Activated CD4-positive, alpha-beta T cell treated with anti-CD3 and anti-CD28 coated beads, Interleukin-2, amount 10 ng/mL, durations not matched to agents 7 days and 5 days (primary cell): ENCODE measurements at places on chromosomes 12 and 14. TPM values are rescaled to one million over a fixed set of nuclear protein-coding genes. Genes with fewer than 3 reads are reported as not detected.

DNA sequence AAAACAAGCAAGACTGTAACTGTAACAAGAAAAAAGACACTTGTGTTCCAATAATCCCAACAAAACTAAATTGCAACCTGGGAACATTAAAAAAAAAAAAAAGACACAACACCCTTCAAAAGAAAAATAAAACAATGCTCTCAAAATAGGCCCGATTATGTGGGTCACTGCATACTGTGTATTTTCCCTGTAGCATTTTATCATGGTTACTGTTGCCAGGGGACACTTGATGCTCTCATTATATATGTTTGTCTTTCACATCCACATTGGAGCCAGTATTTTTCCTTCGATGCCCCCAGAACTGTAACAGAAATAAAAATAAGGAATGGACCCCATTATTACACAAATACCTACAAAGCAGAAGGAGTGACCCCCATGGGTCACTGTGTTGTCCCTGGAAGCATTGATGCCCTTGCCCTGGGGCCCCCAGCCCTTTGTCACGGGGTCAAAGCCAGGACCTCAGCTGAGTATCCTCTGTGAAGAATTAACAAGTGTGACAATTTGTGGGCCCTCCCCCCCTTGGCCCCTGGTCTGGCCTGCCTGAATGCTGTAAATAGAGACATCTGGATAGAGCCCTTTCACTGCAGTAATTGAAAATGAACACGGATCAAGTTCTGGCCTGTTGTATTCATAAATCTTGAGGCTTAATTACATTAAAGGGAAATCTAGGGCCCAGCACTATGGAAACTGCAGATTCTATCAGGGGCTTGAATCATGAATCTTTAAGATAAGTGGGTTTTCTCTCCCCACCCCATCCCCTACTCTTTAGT lies 72.8 kb downstream of the C12orf42 start:
- no peaks in the 10 kb centered on the region for H3K27me3 ChIP-seq
- H3K27ac ChIP-seq = no peak overlapping the region
- peaks cover 2% of the 10 kb centered on the region for H3K36me3 ChIP-seq
- DNase-seq = no peak

GRCh38 chr14:41604721-41605531 lies 1.8 kb upstream of the LRFN5 start:
- no peak for DNase-seq
- peaks cover 63% of the 10 kb centered on the region for H3K27me3 ChIP-seq
- H3K36me3 ChIP-seq = no peaks in the 10 kb centered on the region
- no peak overlapping the region for H3K4me3 ChIP-seq
- no peak overlapping the region for H3K27ac ChIP-seq

DNA sequence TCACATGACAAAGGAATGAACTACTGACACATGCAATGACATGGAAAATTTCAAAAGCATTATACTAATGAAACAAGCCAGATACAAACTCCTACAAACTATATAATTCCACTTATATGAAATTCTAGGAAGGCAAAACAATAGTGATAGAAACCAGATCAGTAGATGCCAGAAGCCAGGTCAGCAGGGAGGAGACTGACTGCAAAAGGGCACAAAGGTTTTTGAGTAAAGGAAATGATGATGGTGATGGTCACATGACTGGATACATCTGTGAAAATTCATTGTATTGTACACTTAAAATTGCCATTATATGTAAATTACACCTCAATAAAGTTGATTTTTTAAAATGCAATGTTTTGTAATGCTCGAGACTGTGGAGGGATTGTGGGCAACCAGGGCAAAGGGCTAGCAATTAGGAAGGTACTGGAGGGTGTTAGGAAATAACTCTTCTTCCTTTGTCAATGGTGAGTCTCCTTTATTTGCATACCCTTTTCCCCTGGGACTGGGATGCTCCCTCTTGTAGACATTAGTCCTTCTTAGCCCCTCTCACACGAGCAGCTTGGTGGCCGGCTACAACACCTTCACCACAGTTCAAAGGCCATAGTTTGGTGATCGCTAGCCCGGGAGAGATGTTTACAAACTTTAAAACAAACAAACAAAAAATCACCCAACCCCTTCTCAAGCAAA lies 6.7 kb upstream of the PRPF40B start:
- H3K4me3 ChIP-seq = no peak overlapping the region
- H3K4me1 ChIP-seq = peaks cover 21% of the 10 kb centered on the region
- H3K36me3 ChIP-seq = peaks cover 1% of the 10 kb centered on the region
- DNase-seq = no peak
- no peak overlapping the region for H3K27ac ChIP-seq
- peaks cover 33% of the 10 kb centered on the region for H3K27me3 ChIP-seq

DNA sequence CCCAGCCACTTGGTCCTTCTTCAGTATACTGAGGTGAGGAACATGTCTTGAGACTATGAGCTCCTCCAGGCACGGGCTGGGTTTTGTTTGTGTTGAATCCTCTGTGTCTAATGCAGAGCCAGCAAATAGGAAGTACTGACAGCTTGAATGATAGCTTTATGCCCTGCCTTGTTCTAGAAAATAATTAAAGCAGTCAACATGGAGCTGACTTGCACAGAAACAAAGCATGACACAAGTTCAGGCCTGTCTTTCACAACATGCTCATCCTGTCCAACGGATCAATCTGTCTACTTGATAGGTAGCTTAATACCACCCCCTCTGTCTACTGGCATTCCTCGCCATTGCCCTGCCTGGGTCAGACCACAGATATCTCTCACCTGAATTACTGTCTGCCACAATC lies 140.9 kb downstream of the ESRRB start:
- H3K27ac ChIP-seq = no peak overlapping the region
- DNase-seq = no peak
- H3K4me3 ChIP-seq = no peak overlapping the region
- H3K4me1 ChIP-seq = no peaks in the 10 kb centered on the region
- no peaks in the 10 kb centered on the region for H3K36me3 ChIP-seq

TNS2 gene
- 0.92 TPM for total RNA-seq
